ENCODE measurements at places on chromosomes 4 and X.

GRCh38 chrX:110341189-110342035 lies 17.2 kb upstream of the RTL9 start:
- no peak for DNase-seq

DNA sequence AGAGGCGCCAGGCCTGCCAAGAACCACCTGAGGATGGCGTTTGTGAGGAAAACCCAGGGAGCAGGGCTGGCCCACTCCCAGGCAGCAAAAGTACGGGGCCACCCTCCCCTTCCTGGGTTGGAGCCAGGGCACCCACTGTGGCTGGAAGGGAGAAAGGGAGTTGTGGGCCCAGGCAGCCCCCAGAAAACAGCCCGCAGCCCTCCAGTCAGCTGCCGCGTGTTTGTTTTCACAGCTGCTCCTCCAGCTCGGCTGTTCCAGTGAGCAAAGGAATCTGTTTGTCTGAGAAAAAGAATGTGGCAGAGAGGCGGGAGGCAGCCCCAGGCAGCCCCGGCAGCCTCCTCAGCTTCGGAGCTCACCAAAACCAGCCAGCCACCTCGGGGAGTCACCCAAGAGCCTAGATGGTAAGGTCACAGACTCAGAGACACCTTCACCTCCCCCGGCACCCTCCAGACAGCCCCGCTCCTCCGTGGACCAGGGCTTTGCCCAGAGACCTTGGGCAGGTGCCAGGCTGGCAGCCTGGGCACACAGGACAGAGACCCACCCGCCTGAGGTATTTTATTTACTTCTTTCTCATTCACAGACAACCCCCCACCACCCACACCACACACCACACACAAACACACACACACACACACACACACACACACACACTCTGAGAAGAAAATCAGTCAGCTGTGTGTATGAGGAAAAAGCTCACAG lies 338.1 kb downstream of the BCOR start:
- no peak for DNase-seq

GRCh38 chr4:66273110-66273509 lies 602.8 kb upstream of the EPHA5 start:
- no peak for DNase-seq

DNA sequence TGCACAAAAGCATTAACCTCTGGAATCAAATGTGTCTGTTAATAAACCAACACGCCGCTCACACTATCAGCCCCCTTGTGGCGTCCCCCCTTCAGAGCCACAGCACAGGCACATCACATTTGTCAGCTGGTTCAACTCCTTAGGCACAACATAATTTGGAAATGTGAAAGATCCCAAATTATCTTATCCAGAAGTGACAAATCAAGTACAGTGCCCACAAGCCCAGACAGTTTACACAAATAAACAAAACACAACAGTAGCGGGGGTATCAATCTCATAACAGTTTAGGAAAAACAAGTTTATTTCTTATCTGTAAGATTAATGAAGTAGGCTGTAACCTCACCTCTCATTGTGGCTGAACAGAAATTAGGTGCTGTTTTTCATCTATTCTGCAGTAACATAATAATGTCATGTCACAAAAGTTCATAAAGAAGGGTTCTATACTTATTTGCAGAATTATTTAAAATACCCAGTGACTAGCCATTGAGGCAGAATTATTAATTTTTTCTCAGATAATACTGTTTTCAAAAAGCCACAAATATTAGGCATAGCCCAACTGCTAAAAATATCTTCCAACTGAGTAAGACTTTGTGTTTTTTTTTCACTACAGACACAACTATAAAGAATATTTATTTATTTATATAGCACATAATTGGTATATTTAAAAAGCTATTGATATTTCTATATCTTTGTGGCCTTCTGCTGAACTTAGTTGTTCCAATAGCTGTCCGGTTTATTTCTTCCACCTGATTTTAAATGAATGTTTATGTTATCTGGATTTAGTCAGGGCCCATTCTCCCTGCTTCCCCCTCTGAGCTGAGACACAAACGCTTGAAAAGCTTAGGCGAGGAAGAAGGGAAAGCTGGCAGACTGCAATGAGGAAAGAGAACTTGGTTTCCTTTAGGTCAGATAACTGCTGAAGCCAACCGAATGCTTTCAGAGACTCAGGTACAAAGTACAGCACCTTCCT lies 214.7 kb downstream of the QDPR start:
- DNase-seq, result no peak

- no peak for DNase-seq
Observed at GRCh38 chr4:71634364-71634763, 149.5 kb downstream of the GC start.

DNA sequence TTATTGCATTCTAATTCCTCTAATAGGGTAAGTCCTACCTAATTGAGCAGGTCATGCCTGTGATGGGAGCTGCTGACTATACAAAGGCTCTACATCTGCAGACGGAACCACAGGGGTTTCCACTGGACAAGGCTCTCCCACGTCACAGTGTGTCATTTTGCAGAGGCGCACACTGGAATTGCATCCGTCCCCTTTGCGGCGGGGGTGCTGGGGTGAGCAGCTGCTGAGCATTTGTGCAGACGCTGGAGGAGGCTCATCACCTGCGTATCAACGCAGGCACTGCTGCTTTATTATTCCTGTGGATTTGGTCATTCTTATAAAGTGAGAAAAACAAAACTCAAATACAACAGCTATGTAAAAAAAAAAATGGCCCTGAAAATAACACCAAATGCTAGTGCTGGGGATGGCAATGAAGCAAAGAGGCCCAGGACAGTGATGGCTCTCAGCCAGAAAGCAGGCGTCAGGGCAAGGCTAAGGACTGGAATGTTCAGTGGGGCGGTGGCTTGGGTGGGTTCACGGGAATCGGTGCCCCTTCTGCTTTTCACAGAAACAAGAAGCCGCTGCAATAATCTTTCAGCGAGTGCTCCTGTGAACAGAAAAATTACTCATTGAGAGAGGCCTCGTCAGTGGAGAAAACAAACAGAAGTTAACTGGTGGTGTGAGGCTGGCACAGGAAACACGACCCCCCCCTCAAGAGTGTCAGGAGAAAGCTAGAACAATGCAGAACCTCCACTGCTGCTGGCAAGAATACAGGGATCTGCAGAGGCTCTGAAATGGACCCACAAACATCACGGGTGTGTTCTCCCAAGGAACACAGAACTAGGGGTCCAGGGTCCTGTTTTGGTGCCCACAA lies 67.8 kb downstream of the GATB start:
- DNase-seq, result no peak

DNA sequence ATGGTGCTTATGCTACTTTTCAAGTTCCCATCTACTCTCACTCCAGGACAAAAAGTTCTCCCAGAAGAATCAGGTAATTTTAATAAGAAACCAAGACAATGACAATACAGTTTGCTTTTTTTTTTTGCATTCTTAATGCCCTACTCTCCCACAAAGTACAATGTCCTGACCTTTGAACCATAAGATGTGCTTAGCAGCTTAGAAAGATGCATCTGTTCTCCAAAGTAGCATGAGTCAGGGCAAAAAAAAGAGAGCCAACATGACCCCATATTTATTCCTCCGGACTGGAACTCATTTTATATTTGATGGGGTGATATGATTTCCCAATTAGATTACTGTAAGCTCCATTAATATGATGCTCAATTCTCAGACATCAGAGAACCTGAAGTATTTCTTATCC lies 16.5 kb upstream of the PDCL2 start:
- DNase-seq, result no peak

GRCh38 chr4:42845586-42845985 lies 46.9 kb upstream of the GRXCR1 start:
- DNase-seq, result no peak

DNA sequence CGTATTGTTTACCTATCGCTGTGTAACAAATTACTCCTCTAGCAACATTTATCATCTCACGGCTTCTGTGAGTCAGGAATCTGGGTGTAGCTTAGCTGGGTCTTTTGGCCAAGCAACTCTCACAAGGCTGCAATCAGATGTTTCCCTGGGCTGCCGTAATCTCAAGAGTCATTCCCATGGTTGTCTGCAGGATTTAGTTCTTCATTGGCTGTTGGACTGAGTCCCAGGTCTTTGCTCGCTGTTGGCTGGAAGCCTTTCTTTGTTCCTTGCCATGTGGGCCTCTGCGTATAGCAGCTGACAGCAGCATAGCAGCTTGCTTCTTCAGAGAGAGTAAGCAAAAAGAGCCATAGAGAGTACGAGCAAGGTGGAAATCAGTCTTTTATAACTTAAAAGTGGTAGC lies 16.8 kb downstream of the POLR2B start:
- no peak for DNase-seq

GRCh38 chrX:83535417-83536196 lies 27.5 kb downstream of the POU3F4 start:
- no peak for DNase-seq

- DNase-seq, result no peak
Observed at GRCh38 chr4:14452001-14452400, 550.3 kb upstream of the CPEB2 start.

- DNase-seq, result no peak
Observed at GRCh38 chr4:77500801-77501200, 104.8 kb upstream of the CXCL13 start.

- no peak for DNase-seq
Observed at GRCh38 chr4:160450876-160451275, 1348.0 kb downstream of the RAPGEF2 start.

DNA sequence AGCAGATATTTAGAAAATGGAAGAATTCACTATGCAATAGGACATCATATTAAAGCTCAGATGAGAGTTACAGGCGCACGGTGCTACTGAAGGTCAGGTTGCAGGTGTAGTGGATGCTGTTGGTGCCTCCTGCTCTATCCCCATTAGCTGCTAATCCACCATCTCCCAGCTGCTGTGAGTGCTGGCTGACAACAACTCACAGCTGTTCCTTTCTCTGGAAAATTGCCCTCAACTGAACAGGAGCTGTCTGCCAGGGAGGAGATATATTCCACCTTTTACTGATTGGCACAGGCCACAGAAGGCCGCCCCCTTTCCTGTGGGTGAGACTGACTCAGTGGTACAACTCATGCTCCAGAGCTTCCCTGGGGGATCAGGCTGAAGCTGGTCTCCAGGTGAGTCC lies 48.7 kb downstream of the UCHL1 start:
- DNase-seq, result no peak

DNA sequence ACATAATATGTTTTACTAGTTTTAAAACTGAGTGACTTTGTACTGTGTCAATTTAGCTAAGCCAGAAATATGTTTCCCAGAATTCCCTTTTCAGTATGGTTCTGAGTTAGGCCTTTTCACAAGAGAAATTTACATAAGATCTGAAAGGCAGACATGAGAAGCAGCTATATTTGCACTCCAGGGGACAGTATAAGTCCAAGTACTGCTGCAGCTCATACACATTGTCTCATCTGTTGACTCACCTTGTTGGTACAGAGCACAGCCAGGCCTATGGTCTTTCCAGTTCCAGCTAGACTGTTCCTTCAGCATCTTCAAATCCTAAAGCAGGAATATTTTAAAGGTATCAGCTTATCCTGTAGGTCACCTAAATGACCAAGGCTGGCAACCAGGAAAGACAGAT lies 53.5 kb downstream of the BMP3 start:
- no peak for DNase-seq

DNA sequence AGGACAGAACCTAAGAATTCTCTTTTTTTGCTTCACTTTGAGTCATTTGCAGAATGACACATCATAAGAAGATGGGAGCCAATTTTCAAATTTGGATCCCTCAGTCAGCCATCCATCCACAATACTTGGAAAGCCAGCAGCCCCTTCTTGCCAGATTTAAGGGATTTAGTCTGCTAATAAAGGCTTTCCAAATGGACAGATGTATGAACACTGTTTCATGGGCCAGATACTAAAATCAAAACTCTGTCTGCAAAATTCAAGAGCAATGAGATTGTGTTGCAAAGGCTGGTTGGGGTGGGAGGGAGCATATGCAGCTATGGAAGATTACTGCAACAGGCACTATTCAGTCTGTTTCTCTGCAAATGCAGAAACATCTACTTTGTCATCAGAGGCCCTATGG lies 37.7 kb upstream of the KCNIP4 start:
- no peak for DNase-seq

DNA sequence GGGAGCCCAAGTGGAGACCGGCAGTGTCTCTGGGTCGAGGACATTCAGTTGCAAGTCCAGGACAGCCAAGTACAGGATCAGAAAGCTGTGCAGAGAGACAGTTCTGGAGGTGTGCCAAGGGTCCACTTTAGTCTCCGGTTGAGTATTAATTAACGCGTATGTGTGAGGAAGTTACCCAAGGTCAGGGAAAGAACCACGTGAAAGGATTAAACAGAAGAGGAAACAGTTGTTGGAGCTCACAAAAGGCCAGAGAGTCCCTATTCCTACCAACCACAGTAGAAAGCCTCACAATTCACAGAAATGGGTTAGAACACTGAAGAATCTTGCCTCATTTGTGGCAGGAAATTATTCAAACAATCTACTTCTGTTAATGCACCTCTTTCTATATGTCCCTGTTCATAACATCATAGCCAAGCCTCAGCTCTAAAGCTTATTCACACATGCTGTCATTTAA lies 17.9 kb upstream of the NSUN7 start:
- no peak for DNase-seq

DNA sequence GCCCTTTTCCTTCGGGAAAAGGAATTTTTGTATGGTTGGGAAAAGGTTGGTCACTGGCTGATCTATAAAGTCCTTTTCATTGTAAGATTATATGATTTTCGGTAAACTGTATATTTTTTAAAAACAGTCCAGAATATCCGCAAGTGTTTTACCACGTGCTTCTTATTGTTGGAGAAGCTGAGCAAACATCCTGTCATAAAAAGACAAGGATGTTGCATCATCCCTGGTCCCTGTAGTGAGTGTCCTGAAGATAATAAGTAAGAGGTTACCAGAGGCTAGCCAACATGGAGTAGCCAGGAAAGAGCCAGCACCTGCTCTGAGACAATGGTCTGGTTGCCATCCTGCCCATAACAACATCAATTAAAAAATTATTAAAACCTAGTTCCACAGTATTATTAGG lies 5.1 kb downstream of the CXCL9 start:
- DNase-seq, result no peak

GRCh38 chr4:166169111-166169510 lies 296.1 kb downstream of the TLL1 start:
- DNase-seq, result no peak

- no peak for DNase-seq
Observed at GRCh38 chr4:134540588-134540987, 339.0 kb upstream of the PABPC4L start.

DNA sequence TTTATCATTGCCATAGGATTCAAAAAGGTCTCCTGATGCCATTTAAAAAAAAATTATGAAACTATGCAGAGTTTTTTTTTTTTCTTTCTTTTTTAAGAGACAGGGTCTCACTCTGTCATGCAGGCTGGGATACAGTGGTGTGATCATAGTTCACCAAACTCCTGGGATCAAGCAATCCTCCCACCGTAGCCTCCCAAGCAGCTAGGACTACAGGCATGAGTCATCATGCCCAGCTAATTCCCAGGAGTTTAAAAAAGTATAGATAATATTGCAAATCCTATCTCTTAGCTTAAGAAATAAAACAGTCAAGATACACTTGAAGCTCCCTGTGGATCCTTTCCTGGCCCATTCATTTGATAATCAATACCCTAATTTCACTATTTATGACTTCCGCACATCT lies 58.6 kb upstream of the PRSS48 start:
- no peak for DNase-seq

All from CD8-positive, alpha-beta memory T cell (primary cell).